Activated naive CD4-positive, alpha-beta T cell treated with anti-CD3 and anti-CD28 coated beads, Interleukin-2, amount 50 U/mL, for 16 hours (primary cell): ENCODE measurements at places on chromosomes 1 and 21.

GRCh38 chr1:161390559-161390858 is 22.8 kb upstream of the CFAP126 start:
- no peak for DNase-seq

DNA sequence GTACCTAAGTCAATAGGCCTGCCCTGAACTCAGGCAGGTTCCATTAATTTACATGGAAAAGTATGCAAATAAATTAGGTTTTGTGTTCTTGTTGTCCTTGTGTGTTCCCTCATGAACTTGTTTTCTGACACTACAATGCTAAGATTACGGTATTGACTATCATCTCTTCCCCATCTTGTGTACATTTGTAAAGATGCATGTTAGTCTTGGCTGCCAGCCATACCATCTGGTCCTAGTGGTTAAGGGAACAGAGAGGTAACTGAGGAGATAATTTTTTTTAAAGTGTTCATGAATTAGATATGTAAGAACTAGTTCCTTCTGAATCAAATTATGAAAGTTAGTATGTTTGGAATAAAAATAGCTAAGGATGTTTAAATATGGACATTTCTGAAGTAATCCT is 167.6 kb upstream of the ADAMTS5 start:
- no peak for DNase-seq

DNA sequence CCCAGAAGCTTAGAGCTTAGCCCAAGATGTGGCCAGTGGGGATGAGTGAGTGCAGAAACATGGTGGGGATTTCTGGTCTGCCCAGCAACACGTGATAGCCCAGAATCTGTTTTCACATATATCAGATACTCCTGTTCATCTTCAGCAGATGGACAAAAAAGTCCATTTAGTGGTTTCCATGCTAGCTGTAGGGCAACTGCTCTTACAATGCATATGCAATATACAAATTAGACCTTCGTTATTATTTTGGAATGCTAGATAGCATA is 96.9 kb upstream of the SGIP1 start:
- DNase-seq, result no peak

GRCh38 chr1:15167386-15167785 is 13.8 kb downstream of the TMEM51 start:
- DNase-seq, result no peak

- DNase-seq, result no peak
Observed at GRCh38 chr1:3996846-3997705, 97.0 kb upstream of the C1orf174 start.

DNA sequence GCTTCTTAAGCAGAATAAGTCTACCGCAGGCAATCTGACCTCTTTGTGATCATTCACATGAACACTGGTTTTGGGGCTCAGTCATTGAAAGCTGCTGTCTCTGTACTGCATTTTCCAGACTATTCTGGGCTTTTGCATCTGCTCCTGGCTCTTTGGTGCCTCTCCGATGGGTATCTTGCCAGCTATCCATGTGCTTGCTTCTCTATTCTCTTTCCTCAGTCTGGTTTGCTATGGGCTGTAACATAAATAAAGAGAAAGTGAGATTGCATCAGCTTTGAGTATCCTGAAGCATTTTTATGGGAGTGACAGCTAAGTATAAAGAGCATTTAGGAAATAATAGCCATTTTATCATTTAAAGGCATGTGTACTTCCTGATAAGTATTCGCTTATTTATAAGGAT is 70.7 kb downstream of the C1orf21 start:
- no peak for DNase-seq

GRCh38 chr1:29517251-29518086 is 281.1 kb downstream of the PTPRU start:
- DNase-seq, result no peak

GRCh38 chr1:229153955-229154548 is 116.9 kb upstream of the RAB4A start:
- no peak for DNase-seq

DNA sequence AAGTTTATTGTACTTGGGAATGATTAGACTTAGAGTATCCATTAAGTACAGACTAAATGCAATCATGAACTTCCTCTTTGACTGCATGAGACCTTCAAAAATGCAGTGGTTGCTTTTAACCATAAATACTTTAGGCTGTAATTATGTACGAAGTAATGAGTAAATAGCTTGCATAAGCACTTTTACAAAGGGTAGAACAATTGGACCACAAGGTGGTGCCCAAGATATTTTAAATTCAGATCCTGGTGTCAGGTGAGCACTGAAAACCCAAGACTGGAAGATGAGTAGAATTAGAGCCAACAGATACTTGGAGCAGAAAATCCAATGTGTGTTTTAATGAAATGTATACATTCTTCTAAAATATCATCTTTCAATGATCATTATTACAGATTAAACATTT is 43.4 kb upstream of the RHOU start:
- no peak for DNase-seq

- no peak for DNase-seq
Observed at GRCh38 chr1:104636581-104636980, 886.9 kb downstream of the AMY1C start.

GRCh38 chr1:160638926-160639325 is 7.9 kb downstream of the SLAMF1 start:
- no peak for DNase-seq

- DNase-seq, result no peak
Observed at GRCh38 chr1:39275836-39276507, 71.5 kb downstream of the MACF1 start.

DNA sequence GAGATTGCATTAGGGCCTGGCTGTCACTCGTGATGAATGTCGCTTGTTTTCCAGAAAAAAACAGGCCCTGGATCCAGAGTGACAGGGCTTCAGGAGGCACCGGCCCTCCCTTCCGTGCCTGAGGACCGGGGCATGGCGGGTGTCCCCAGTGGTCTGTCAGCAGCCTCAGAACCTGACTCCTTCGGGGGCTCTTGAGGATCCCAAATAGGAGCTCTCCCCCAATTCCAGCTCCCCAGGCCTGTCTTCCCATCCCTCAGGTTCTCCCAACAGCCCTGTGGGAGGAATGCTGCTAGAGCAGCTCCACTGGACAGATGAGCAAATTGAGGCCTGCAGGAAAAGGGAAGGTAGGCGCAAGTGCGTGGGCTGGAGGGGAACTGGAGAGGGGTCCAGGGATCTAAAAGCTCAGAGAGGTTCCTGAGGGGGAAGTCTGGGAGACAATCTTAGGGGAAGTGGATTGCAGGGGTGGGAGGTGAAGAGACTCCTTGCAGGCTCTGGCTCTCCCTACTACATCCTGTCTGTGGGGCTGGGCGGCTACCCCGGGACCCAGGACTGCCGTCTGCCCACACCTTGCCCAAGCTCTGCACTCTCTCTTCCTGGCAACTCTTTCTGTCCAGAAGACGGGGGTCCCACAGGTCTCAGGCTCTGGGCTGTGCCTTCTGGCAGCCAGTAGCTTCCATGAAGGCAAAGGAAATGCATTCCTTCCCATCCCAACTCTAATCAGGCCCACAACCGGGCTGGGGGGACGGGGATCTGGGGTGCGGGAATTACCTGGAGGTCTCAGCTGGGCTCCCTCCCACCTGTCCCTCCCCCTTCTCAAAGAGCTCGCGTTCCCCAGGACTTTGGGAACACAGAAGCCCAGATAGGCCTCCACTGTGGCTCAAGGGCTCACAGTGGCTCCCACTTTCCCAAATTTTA is 105.7 kb upstream of the CASZ1 start:
- no peak for DNase-seq

DNA sequence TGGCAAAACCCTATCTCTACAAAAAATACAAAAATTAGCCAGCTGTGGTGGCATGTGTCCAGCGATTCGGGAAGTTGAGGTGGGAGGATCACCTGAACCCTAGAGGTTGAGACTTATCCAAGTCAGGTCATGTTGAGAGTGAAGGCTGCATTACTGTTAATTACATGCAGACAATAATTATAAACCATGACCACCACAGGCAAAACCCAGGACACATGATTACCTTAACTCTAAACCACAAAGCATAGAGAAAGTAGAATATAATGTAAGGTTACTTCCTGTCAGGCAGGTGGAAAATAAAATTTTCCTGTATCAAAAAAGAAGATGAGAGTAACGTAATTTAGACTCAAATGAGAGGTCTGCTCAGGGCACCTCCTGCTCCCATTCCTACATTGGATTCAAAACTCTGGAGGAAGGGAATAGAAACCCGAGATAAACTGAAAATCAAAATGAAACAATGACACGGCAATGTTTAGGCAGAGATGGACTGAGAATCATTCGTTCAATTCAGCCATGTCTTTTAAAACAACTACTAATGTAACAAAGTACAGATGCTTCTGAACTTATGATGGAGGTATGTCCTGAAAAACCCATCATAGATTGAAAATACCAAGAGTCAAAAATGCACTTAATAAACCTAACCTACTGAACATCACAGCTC is 33.6 kb downstream of the RGS8 start:
- DNase-seq, result no peak

DNA sequence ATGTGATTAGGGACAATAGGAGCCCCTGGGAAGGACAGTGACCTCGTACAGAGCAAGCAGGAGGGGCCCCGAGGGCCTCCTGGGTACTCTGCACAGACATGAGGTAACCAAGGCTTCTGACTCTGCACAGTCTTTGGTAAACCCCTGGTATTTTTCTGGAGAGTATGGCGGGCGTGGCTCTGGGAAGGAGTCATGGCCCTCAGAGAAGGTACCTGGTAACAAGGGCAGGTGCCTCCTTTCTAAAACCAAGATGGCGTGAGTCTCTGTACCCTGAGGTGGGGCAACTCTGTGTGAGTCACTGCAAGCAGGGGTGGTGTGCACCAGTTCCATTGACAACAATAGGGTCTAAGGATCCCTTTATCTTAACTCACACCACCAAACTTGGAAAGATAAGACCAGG is 39.9 kb upstream of the SLC19A1 start:
- no peak for DNase-seq

DNA sequence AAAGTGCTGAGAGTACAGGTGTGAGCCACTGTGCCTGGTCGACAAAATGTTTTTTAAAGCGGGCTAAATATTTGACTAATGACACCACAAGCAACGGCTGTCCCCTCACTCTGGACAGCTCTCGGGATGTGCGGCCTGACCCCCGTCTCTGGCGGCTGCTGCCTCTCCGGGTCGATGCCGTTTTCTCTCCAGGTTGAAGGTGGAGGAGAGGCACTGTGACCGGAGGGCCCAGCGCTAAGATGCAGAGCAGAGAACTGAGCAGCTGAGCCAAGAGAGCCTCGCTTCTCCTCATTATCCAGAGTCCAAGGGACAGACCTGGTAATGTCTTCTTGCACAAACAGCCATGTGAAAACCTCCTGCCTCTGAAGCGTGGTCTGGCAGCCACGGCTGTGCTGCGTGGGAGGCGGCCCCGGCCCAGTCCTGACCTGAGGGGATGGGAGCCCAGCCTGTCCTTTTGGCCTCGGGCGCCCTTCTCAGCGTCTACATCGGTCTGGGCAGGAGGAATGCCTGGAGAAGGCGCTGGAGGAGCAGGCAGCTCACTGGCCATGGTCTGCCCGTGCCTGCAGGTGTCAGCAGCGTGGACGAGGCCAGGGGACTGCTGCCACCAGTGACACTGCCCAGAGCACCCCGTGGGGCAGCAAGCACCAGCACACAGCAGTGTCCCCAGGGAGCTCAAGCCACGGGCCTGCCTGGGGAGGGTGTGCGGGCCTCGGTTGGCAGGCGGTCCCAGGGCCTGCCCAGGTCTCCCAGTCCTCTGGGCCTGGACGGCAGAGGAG is 10.3 kb downstream of the MORN1 start:
- DNase-seq, result peak; percentile 9

DNA sequence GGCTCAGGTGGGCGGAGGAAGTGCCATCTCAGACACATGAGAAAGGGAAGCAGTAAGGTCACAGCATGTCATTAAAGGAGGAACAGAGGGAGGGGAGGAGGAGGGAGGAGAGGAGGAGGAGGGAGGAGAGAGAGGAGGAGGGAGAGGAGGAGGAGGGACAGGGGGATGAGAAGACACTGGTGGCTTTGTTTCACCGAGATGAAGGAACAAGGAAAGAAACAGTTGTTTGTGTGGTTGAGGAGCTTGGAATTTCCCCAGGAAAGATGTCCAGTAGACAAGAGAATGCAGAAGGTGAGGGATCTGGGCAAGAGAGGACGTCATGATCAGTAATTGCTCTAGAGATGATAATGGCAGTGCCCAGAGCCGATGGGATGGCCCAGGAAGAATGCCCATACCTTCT is 97.7 kb downstream of the AJAP1 start:
- no peak for DNase-seq

DNA sequence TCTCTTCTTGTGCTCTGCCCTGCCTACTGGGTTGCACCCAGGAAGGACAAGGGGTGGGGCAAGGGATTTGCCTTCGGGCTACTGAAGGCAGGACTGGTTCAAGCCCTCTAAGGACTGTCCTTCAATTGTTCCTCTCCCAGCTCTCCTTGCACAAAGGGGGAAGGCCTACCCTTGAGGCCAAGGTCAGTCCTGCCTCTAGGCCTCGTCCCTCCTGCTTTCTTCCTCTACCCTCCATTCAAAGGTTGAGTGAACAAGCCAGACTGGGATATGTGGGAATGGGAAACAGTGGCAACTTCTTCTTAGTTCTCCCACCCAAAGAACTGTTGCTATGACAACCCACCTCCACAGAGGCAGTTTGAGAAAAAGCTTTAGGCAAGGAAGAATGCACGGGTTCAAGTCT is 2.7 kb downstream of the LURAP1 start:
- no peak for DNase-seq

- no peak for DNase-seq
Observed at GRCh38 chr1:115445090-115445489, 107.0 kb upstream of the NGF start.

GRCh38 chr1:173430677-173431303 is 46.3 kb upstream of the PRDX6 start:
- DNase-seq, result no peak

DNA sequence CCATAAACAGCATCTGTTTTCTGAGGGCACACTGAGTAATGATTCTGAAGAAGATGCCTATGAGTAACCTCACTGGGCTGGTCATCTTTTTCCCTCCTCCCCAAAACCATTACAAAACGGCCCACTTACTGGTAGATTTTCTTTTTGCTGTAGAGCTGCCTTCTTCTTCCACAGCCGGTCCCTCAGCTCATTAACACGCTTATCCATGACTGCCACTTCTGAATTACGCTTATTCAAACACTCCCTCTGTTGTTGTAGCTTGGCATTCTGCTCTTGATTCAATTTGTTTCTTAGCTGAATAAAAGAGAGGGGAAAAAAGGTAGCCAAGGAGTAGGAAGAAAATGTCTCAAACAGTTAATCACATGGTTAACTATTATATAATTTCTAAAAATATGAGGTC is 43.1 kb downstream of the TP53BP2 start:
- DNase-seq, result no peak

- no peak for DNase-seq
Observed at GRCh38 chr1:189431447-189431846, 1046.2 kb downstream of the BRINP3 start.
